Psoas muscle (tissue), 8 donors: ENCODE measurements at places on chromosomes 1 and 21. TPM values are rescaled to one million over a fixed set of nuclear protein-coding genes. Genes with fewer than 3 reads are reported as not detected.

DNA sequence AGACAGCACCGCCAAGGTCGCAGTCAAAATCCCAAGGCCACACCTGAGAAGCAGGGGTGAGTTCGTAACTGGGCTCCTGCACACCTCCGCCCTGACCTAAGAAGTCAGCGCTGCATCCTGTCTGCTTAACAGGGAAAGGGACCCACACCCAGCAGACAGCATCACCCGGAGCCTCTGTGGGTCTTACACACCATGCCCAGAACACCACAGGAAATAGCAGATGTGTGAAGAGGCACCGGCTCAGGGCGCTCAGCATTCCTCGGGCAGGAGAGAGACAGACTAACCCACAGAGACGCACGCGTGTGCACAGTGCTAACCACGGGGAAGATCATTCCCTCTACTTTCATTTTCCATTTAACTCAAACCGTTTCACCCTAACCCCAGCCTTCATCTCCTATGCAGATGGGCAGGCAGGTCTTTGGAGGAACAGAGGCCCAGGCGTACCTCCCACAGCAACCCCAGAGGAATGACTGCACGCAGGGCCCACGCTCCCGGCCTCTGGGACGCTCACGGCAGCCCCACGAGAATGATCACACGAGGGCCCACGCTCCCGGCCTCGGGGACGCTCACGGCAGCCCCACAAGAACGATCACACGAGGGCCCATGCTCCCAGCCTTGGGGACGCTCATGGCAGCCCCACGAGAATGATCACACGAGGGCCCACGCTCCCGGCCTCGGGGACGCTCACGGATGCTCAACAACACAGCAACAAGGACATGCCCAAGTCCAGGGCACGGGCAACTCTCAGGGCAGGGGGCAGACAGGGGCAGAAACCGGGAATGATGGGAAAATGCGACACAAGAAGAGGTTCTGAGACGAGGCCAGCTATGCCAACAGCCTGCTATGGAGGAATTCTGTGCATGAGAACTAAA lies 20.9 kb downstream of the POFUT2 start:
- DNase-seq, result no peak

- no peak for DNase-seq
Observed at GRCh38 chr1:196295766-196296165, 312.5 kb downstream of the KCNT2 start.

DNA sequence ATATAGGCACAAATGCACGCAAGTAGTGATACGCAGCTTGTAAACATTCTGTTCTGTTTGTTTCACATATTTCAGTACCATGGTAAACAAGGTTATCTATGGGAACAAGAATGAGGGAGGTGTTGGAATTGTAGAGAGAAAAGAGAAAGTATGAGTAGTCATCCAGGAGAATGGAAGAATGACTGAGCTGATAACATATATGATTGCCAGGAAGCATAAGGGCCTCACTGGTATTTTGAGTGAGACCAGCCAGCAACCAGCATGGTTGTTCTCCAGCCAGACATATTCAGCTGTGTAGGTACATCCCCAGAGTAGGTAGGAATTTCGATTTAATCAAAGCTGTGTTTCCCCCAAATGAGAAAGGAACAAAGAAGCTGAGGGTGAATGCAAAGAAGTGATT lies 58.9 kb upstream of the ARTN start:
- no peak for DNase-seq

DNA sequence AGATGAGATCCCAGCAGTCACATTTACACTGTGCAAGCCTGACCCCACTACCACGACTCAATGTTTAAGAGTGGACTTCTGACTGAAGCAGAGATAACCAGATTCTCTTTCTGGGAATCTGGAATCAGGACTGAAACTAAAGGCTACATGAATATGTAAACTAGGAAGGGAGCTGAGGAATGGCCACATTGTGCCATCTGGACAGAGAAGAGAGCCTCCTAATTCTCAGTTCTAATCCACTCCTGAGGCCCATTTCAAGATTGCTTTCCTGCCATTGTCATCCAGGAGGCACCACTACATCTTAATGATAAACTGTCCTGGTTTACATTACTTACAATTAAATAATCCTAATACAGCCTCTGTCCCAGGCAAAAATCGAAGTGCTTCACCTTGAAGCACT lies 6.5 kb downstream of the PAXBP1 start:
- DNase-seq, result no peak

DNA sequence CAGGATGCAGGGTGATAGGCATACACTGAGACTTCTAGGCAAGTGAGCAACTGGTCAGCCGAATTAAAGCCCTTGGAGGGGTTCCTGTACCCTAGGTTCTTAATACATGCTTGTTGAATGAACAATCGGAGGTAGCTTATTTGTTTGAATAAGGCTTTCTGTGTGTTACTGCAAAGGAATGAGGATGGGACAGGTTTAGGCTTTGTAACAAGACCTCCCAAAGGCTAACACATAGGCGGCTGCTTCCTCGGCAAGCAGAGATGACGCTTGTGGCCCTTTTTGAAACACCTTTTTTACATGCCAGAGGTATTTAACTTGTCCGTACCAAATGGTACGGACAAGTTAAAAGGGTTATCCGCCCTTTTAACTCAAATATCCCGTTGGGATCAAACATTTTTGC lies 511.6 kb downstream of the KIF26B start:
- no peak for DNase-seq

DNA sequence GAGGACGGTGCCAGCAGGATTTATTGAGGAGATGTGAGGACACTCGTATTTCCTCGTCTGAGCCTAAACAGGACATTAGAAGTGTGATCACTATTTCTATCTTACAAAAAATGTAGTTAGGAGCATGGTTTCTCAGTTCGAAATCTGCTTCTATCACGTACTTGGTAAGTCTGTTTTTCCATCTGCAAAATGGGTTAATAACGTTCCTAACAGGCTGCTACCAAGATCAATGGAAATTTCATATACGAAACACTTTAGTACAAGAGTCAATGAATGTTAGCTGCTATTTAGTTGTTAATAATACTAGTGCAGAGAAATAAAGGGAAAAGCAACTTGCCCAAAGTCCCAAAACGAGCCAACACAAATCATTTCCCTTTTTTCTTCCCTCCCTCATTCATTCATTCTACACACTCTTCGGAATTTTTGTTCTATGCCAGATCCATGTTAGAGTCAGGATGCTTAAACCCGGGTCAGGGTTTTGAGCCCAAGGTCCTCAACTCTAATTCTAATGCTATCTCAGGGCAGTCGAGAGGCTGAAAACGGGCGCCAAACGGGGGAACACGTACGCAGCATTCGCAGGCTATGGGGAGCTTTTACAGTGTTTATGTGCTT lies 608 bp downstream of the SNRNP40 start:
- no peak for DNase-seq

DNA sequence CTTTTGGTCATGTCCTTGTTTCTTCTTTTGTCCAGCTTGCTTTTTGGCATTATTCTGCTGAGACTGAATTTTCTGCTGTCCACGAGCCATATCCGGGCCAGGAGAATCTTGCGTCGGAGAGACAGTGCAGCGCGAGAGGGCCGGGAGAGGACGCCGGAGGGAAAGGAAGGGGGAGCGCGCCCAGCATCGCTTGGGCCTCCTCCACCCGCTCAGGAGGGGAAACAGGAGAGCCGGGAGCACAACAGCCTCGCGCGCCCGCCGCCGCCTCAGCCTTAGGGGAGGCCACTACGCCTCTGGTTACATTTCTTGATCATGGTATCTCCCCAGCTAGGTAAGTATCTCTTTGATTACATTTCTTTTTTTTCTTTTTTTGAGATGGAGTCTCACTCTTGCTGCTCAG lies 7.4 kb upstream of the DEGS1 start:
- peak; percentile 84 for DNase-seq

DNA sequence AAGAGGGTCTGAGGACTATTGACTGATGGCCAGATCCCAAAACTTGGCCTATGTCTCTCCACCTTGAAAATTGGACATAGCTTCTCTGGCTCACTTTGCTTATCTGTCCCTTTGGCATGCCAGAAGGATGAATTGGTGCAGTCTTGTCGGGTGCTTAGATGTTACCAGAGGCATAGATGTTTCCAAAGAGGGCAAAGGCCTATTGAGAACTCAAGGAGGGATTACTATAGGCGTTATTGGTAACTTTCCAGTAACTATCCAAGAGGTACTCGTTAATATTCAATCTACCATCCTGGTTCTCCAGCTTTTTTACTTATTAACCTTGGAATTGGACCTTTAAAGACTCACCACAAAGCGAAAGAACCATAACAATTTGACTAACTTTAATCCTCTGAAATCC lies 368.3 kb upstream of the ESRRG start:
- DNase-seq, result no peak

DNA sequence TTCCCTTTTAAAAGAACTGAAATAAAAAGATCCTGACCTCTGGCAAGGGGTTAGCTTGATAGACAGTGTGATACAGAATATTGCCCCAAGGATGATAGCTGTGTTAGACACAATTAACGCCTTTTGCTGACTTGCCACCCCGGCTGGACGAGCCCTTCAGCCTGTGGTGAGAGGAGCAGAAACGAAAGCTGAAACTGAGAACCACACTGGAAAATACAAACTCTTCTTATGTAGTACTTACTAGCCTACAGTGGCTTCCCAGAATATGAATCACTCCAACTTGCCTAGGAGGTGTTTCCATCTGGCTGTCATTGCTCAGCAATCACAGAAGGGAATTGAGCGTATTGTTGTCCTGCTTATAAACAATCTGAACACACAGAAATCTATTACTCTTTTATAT lies 22.9 kb downstream of the SAMSN1 start:
- no peak for DNase-seq

DNA sequence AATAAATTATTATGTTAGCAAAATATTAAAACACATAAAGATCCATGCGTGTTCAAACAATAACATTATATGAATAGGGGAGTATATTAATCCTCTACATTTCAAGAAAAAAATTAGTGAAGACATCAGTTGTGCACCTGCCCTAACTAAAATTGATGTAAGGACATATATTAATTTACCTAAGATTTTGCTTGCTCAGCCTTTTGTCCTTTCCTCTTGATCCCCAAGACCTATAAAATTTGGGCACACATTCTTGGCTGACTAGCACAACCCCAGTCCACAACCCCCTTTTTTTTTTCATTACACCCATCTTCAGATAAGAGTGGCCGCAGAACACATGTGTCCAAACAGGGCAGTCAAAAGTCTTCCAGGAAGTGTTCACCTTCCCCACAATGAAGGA lies 6.6 kb downstream of the KRTAP21-2 start:
- DNase-seq, result no peak

DNA sequence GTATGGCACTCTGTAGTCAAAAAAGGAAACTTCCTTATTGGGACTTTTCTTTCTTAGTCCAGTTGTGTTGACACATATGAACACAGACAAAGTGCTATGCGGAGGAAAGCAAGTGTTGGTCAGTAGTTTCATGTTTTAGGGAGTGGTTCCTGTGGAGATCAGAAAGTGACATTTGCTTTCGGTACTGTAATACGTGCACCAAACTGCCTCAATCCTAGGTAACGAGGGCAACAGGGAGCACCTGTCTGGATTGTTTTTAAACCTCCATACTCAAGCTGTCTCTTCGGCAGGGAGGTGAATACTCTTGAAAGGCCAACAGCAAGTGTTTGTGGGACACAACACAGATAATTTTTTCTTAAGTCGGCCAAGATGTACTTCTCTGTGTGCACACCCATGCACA lies 9.1 kb downstream of the RHOU start:
- DNase-seq, result no peak

DNA sequence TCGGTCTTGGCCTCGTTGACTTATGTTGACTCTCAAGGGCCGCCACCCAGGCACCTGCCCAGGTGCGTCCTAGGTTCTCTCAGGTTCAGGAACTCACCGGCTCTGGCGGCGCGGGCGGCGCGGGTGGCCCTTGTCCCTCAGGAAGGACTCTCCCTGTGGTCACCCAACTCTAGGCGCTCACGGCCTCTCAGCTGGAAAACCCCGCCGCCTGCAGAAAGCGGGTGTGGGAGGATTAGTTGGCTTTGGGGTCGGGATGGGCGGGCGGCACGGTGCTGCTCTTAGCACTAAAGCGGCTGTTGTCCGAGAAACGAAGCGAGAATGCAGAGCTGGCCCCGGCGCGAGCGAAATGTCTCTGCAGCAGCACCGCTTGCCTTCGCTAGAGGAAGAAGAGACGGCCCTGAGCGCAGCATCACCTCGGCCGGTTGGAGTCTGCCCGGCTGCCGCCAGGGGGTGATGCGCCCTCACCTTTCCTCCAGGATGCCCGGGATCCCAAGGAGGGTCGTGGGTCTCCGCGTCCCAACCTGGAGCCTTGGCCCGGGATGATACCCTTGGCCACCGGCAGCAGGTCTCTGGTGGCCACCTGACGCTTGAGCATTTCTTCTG lies 8.1 kb upstream of the TADA1 start:
- DNase-seq, result peak; percentile 40

DNA sequence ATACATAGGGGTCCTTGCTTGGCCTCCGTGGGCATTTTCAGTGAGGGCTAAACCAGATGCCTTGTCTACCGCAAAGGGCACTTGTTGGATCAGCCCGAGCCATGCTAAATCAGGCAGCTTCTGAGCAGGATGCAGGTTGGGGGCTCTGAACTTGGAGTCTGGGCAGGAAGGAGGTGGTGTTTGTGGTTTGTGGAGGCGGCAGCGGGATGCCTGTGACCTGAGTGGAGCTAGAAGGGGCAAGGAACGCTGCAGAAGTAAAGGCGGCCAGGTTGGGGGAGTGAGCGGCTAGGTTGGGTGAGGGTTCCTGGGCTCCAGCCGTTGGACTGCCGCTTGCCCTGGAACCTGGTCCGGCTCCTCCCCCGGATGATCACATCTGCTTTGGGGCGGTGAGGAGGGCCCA lies 183.9 kb downstream of the CAMTA1 start:
- DNase-seq, result no peak

DNA sequence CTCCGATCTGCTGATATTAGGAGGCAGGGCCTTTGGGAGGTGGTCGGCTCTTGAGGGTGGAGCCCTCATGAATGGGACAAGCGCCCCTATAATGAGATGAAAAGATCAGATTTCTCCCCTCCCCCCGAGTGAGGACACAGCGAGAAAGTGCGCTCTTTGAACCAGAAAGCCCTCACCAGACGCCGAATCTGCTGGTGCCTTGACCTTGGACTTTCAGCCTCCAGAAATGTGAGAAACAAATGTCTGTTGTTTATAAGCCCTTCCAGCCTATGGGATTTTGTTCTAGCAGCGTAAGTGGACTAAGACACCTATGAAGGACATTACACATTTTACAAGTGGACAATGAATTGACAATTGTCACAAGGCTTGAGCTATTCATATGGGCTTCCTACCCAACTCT lies 80.2 kb downstream of the RIPK4 start:
- no peak for DNase-seq

- DNase-seq, result peak; percentile 88
Observed at GRCh38 chr1:167066333-167067122, 23.6 kb downstream of the GPA33 start.

NDUFS2 gene
- polyA plus RNA-seq, result 232 TPM

CTSE gene
- polyA plus RNA-seq, result 0.03 TPM

BLACAT1 gene
- polyA plus RNA-seq, result not detected

A3GALT2 gene
- polyA plus RNA-seq, result not detected

CD164L2 gene
- polyA plus RNA-seq, result not detected

SPRR5 gene
- not detected for polyA plus RNA-seq

NOS1AP gene
- 0.18 TPM for polyA plus RNA-seq
